ENCODE measurements at places on chromosomes 13 and 19.
A peak's percentile ranks its signal among the peaks of the same experiment; 100 is the strongest.

GRCh38 chr13:109646423-109646822, 140.0 kb downstream of the IRS2 start:
- DNase-seq: no peak

GRCh38 chr13:20160306-20161274, at the start of gene GJA3:
Gene GJA3 (minus strand): TSS chr13:20161052. CDS start chr13:20143288, 17,764 bp downstream.
- DNase-seq: peak; percentile 36

DNA sequence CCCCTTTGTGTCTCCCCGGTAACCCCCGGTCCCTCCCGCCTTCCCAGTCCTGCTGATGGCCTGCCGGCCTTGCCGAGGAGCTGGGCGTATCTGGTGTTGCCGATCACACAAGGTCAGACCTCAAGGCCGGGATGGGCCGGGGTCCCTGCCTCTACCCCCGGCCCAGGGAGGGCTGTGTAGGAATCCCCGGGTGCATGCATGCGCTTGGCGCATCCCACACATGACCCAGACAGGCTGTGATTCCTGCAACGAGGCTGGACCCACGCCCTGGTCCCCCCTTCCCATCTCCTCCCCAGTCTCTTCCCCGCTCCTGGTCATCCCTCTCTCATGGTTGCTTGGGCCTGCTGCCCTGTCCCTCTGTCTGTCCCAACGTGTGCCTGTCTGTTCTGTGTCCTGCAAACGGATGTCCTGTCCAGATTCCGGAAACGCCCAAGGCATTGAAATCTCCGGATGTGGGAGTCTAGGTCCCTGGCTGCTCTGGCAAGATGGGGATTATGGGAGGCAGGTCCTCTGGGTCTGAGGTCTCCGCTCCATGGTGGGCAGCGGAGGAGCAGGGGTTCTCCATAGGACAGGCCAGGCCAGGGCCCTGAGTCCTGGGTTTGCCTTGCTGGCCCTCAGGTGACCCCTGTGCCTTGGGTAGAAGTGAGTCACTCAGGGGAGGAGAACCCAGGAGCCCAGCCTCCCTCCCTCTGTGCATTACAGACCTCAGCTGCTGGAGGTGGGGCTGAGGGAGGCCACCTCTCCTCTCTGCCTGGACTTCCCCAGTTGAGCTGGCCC, 1.6 kb downstream of the PKN1 start:
- DNase-seq: peak; percentile 67

- DNase-seq: no peak
Measured at GRCh38 chr13:109172136-109172535, 542.7 kb downstream of the MYO16 start.

DNA sequence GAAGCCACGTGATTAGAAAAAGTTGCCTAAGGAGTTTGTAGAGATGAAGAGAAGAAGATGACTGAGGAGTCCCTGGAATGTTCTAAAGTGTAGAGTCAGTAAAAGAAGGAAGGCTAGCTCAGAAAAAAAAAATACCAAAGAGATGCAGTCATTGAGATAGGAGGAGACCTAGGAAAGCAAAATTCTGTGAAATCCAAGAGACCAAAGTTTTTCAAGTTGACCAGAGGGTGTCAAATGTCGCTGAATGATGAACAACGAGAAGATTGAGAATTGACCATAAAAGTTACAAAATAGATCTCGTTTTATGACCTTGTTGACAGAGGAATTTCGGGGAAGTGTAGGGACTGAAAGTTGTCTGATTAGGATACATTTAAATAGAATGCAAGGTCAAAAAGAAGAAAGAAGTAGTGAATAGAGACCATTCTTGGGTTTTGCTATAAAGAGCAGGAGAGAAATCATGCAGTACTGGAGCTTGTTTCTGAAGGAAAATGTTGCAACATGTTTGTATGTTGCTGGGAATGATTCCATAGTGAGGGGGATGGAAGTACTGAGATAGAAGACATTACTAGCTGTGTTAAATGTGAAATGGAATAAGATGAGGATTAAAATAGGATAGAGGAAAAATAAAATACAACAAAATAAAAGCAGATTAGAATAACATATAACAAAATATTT, 30.2 kb upstream of the HTR2A start:
- no peak for DNase-seq

- DNase-seq: peak; percentile 95
Measured at GRCh38 chr13:22114630-22115311, 443.9 kb downstream of the FGF9 start.

GRCh38 chr13:44661936-44662335, 85.8 kb upstream of the TSC22D1 start:
- DNase-seq: no peak

DNA sequence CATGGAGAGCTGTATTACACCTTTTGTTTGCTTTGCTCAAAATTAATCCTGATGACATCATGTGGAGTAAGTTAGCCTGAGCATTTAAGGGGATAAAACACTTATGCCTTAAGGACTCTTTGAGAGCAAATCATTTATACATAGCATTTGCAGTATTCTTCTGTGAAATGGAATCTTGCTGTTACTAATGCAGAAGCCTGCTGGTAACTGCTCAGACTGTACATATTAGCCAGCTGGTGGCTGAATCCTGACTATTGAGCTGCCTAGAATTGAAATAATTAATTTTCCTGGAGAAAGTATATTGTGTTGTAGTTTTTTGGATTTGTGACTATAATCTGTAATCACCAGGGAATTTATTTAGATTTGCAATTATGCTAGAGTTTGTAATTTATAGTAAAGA, 363.2 kb downstream of the GPC6 start:
- DNase-seq: no peak

DNA sequence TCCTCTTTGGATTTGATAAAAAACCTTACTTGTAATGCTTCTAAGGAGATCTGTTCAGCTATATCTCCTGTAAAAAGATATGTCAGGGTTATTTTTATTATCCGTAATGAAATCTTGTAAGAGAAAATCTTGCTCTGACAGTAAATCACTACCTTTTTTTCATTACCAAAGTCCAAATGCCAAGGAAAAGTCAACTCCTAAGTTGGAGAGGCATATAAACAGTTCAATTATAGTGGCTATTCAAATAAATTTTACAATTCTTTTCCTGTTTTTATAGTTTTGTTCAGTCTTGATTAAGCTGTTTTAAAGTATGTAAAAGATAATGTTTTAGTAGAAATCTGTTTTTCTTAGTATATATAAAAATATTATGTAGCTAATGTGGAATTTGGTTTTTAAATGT, 9.0 kb downstream of the KCTD4 start:
- no peak for DNase-seq

GRCh38 chr13:44874886-44875630, 114.2 kb downstream of the NUFIP1 start:
- DNase-seq: peak; percentile 16

GRCh38 chr13:30796631-30797601, 61.6 kb downstream of the ALOX5AP start:
- DNase-seq: no peak

DNA sequence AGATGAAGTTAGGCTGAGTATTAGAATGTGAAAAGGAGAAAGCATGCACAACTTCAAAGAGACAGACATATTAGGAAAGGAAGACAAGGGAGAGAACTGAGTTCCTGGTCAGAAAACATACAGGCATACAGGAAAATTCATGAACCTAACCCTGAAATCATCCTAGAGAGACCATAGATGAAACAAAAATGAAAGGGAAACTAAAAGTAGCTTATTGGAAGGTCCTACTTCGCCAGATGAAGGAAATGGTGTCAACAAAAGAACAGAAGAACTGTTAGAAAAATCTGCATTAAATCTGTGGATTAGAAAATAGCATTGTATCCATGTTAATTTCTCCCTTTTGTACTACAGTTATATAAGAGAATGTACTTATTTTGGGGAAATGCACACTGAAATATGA, 169.0 kb upstream of the UFM1 start:
- no peak for DNase-seq

- DNase-seq: no peak
Measured at GRCh38 chr13:105007166-105007808, 1528.2 kb downstream of the EFNB2 start.

DNA sequence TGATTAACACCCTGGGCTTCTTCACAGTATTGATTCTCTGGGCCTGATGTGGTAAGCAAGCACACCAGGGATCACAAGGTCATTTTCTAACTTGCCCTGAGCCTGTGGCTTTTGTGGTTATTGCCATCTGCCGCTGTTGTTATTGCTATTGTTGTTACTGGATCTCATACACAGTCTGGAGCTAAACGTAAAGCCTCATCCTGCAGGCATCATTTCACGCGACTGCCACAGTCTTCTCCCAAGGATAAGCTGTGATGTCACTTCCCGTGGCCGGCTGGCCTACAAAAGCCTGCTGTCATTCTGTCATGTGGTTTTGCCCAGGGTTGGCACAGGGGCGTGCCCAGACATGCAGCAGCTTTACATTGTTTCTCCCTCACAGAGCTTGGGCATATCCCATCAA, 154.0 kb upstream of the GPR12 start:
- DNase-seq: peak; percentile 64

DNA sequence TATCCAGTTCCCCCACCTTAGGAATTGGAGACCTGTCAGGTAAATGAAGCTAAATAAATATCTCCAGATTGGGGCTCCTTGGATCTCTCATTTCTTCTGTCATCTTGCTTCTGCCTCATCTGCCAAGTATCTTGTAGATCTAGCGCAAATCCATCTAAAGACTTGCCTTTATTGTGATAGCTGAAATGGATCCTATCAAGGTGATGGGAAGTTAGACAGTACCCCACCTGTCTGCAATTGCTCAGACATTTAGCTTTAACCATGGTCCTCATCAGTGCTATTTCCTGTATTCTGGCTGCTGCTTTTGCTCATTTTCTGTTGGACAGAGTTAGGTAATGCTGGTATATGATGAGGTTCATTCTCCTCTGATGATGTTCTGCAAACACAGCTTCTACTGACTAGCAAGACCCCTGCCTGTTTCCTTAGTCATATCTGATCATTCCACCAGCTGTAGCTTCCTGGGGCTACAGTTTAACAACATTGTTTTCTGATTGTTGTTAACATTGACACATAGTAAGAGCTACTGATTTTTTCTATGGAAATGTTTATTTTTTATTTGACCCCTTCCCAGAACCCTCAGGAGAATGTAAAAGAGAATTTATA, 340.0 kb downstream of the DCT start:
- DNase-seq: no peak

- no peak for DNase-seq
Measured at GRCh38 chr13:28459911-28460310, 35.0 kb downstream of the FLT1 start.

DNA sequence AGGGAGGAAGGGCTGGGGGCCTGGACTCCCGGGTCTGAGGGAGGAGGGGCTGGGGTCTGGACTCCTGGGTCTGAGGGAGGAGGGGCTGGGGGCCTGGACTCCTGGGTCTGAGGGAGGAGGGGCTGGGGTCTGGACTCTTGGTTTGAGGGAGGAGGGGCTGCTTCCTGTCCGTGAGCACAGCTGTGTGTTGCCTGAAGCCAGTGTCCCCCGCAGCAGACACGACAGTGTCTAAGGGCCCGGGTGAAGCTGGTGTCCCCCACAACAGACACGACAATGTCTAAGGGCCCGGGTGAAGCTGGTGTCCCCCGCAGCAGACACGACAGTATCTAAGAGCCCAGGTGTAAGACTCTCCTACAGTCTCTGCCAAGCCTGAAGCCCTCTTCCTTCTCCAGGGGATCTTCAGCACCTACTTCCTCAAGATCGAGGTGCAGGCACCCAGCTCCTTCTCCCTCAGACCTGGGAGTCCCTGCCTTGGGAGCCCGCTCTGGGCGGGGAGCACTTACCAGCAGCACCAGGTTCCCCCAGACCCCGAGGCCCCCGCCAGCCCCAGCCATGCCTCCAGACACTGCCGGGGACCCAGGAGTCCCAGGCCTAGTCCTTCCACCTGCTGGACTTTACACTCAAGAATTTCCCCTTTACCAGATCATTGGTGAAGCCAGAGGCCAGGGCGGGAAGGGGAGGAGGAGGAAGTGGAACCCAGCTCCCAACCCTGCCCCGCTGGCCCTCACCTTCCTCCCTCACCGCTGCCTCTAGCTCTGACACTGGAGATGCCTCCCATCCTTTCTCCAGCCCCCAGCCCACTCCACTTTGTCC, at the start of gene PTPRH:
TSS of gene PTPRH (minus strand) at position 622 of the 813 bp plus-strand sequence. CDS start at position 554, 68 bp downstream.
- no peak for DNase-seq

DNA sequence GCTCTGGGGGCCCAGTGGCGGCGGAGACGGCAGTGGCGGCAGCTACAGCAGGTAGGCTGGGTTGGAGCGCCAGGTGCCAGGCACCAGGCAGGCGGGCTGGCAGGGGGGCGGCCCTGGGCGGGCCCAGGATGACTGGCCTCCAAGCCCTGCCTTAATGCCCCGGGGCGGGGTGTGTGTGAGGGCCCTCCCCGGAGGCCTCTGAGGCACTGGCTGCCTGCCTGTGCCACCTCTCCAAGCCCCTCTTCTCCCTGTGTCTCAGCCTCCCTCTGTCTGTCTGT, at the start of gene KLK11:
TSS of gene KLK11 (minus strand) at position 63 of the 278 bp plus-strand sequence. CDS start 985 bp downstream, outside the sequence.
- no peak for DNase-seq

DNA sequence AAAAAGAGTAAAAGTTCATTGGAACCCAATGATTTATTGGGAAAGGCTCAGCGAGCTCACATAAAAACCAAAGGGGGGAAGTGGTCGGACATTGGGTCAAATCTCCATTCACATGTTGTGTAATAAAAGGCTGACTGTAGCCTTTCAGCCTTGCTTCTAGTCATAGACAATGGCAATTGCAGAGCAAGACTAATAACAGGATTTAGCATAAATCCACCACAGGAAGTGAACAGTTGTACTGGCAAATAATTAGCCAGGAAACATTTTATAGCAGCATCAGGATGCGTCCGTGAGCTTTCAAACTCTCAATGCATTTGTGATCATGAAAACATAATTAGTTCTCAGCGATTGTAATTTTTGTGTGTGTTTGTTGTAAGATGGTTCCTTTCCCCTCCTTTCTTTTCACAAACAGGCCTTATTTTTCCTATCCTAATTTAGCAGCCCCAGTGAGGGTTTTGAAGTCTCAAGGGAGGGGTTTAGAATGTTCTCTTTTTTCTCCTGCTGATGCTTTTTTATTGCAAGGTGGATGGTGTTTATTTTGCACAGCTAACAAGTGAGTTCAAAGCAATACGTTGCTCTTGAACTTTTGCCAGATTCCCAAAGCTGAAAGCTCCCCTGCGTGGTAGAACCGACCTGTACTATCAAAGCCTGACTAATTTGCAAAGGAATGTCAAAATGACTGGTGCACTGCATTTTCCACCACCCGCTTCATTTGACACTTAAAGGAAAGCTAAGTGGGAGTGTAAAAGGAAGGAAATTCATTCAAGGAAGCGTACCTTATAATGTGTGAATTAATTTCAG, 105.6 kb downstream of the SPRY2 start:
- peak; percentile 56 for DNase-seq

DNA sequence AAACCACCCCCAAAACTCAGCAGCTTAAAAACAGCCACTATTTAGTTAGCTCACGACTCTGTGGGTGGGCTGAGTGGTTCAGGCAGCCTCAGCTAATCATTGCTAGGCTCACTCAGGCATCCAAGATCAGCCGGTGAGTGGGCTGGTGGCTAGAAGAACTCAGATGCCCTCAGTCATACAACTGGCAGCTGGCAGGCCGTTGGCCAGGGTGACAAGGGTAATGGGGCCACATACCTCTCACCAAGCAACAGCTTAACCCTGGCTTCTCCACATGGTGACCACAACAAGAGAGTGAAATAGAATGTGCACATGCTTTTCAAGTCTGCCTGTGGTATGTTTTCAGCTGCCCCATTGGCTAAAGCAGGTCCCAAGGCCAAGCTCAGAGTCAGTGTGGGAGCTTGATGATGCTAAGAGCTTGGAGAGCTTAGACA, 435.4 kb upstream of the TSHZ3 start:
- DNase-seq: no peak

GRCh38 chr13:98890925-98891324, 86.9 kb downstream of the DOCK9 start:
- no peak for DNase-seq

GRCh38 chr13:104837756-104838155, 1697.7 kb downstream of the EFNB2 start:
- no peak for DNase-seq
